AG04450 (cell line): ENCODE measurements at places on chromosomes 7 and 10. TPM values are rescaled to one million over a fixed set of nuclear protein-coding genes. Genes with fewer than 3 reads are reported as not detected.

DNA sequence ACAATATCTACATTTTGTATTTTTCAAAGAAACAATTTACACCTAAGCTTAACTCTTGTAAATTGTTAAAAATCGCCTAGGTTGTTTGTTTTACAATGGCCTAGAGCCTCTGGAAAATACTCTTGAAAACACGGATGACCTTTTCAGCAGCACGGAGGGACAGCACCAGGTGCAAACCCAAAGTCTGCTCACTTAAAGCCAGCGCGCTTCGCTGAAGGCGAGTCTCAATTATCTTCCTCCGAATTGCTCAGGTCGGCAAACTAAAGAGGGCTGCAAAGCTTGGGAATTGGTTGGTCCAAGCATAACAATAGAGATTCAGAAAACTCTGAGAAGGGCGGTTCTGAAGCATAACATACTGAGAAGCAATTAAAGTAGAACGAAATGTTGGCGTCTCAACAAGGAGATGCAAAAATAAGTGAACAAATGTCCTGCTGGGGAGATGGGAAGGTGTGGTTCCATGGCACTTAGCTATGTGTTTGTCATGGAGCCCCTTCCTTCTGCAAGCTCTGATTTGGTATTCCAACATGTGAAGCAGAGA is 139.9 kb upstream of the PITRM1 start:
- DNase-seq = no peak

IL15RA gene
- polyA plus RNA-seq = 3.5 and 4.4 TPM in 2 replicates

DNA sequence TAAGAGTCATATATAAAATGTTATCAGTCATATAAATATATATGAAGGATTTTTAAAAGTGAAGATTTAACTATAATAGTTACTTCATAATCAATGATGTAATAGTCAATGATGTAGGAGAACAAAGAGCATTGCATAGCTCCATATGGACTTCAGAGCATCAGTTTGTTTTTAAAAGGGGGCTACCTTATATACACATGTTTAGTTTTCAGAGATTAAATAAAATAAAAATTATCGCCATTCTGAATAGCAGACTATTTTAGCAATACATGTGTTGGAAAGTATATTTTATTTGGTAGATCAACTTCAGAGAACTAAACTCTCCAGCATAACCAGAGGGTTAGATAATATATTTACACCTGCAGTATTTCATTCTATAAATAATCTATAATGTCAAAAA is 29.1 kb upstream of the EPC1 start:
- DNase-seq = no peak

FZD8 gene
- polyA plus RNA-seq = 0.52 and 0.55 TPM in 2 replicates

OPN1SW gene
- polyA plus RNA-seq = not detected in 2 replicates

PSMA2 gene
- 142 and 233 TPM in 2 replicates for polyA plus RNA-seq

DNA sequence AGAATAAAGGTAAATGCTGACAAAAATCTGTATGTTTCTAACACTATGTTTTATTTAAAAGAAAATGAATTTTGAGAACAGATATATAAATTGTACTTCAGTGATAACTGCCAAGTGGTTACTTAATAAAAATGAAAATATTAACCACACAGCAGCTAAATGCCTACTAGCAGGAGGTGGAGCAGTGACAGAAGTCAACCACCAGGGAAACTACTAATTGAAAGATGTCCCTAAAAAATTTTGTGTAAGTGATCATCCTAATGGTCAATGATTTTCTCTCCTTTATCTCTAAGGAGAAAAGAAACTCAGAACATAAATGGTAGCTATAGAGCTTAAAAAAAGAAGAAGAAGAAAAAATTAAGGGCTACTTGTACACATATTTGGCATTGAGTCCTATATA is 22.9 kb downstream of the WNT16 start:
- no peak for DNase-seq

GRCh38 chr10:50527442-50528043 is 96.2 kb downstream of the SGMS1 start:
- no peak for DNase-seq

DNA sequence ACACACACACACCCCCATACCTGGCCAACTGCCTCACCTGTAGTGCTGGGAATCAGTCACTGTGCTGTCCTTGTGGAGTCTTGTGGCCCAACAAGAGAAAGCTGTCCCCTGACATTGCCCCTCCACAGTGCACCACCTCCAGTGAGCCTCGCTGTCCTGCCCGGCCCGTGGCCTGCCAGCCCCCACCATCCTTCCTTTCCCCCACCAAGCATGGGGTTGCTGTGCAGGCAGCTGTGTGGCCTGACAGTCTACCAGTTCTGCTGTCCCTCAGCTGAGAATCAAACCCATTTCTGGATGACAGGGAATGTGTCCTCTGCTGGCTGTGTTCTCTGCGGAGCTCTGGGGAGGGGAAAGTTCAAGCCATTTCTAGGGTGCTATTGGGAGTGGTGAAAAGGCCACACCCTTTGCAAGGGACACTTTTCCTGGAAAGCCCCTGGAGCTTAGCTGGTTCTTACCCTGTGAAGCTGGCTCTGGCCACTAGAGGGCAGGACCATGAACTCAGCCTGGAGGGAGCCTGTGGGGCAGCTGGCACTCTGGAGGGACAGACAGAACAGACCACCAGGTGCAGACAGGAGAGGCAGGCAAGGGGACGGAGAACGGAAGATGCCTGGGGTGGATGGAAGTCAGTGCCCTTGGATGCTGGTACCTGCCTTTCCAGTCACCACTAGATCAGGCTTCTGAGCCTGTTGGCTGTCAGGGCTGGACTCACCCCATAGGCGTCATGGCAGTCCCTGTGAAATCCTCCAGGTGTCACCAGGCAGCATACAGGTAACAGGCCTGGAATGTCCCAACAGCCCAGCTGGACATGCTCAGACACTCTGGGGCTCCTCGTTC is 10.5 kb upstream of the MTPAP start:
- no peak for DNase-seq

DNA sequence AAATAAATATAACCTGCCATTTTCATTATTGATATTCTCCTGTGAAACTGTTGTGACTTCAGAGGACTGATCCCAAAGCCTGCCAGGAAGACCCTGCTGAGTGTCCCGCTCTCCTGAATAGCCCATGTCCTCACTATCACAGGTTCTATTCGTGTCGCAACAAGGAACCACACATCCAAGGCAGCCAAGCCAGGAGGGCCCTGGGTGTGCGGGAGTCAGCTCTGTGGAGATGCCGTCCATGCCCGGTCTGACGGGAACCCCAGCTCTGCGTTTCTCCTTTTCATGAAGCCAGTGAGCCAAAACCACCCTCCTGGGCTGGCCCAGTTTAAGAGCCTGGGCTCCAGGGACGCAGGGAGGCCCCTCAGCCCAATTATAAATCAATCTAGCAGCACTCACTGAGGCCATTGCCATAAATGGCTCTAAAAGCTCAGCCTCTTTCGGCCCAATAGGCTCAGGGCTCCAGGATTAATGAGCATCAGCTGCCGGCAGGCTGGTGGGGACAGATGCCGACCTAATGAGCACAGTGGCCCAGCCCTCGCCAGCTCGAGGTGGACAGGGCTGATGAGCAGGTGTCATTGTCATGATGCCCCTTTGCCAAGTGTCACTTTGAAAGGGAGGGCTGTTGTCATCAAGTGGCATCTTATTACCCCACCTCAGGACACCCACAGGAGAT is 177.9 kb downstream of the PLXNA4 start:
- no peak for DNase-seq

DNA sequence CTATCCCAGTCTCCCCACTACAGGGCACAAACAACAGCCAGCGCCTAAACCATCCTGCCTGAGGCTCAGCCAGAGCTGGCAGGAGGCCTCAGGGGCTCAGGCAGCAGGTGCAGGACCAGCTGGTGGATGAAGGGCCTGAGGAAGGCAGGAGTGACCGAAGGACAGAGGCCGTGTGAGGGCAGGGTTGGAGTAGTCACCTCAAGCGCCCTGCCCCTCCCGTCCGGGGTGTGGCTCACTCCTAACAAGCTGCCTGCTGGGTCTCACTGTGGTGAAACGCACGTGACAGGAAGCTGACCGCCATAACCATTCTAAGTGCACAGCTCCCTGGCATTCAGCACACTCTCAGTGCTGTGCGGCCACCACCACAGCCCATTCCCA is 281.1 kb downstream of the ELFN1 start:
- no peak for DNase-seq

- no peak for DNase-seq
These were observed 33.9 kb upstream of the PBLD start for GRCh38 chr10:68366600-68366999.

GRCh38 chr10:77909749-77910375 is 16.7 kb downstream of the DLG5 start:
- no peak for DNase-seq
